Kasumi-1 (cell line): ENCODE measurements at places on chromosomes 12 and 14.
A peak's percentile ranks its signal among the peaks of the same experiment; 100 is the strongest.

DNA sequence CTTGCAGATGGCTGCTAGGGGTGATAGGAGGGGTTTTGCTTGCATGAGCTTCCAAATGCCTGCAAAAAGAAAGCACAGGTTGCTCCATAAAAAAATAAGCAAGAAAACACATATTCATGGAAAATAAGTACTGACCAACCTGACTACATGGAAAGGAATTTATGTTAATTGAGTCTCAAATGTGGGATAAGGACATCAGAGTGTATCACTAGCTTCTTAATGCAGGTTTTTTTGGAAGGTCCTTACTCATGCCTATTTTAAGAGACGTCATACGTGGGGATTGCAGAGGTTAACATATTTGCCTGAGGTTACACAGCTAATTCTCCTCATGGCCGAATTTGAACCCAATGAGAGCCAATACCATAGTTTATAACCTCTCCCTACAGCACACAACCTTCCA is 116.2 kb downstream of the ASCL1 start:
- no peak for DNase-seq

- peak; percentile 79 for DNase-seq
Observed at GRCh38 chr12:25653487-25654175, 100.5 kb upstream of the LMNTD1 start.

DNA sequence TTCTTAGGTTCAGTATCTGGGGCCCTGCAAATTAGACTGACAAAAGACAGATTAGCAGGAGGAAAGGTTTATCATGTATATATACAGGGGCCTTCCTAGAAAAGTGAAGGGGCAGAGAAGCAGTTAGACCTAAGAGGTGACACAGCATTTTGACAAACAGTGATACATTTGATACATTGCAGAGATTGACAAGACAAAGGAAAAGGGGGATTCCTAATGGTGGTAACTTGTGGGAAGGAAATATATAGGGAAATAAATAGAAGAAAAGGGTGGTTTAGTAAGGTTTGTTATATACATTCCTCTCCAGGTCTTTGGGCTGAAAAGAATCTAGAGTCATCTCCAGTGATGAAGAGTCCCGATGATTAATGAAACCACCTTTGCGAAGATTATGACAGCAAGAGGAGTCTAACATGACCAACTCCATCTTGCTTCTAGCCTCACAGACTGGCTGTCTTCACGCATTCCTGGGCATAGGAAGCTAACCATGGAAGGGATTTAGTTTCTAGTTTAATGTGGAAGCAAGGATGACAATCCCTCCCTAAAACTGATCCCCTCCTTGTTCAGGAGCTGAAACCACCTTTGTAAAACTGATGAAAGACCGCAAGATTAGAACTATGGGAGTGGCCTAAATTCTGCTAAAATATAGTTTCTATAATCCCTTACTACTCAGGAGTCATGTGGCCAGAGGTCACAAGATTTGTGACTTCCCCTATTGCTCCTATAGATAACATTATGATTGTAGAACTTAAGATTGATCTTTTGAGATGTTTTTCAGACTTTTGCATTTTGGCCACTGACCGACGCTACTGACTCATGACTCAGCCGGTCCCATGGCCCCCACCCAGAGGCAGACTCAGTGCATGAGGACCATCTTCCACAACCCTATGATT is 31.1 kb upstream of the CPM start:
- DNase-seq, result no peak

DNA sequence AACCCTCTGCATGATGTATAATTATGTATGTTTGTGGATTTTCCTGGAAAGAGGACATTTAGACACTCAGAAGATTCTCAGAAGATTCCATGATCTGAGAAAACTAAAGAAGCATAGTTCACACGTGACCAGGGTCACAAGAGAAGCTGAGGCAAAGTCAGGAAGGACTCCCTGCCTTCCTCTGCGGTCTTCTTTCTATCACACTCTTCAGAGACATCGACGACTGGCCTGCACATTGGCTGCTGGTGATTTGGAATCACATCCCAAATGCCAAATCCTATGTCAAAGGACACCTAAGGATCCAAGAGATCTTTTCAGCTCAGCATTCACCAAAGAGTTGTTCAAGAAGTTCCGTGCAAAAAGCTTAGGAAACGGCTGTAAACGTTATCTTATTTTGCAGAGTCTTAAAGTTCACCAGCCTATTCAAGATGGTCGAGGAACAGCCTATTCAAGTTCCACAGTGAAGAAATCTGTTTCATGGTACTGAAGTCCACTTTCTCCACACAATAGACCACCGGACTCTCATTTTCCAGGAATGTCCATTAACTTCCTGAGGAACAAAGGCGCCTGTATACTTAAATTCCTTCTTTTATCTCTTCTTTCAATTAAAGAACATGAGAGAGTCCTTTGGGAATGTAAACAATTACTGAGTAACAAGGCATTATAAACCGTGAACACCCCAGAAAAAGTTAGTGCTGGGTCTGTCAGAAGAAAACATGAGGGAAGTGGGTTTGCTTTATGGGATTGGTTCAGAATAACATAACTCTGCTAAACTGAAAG is 42.1 kb downstream of the IGF1 start:
- DNase-seq, result no peak

DNA sequence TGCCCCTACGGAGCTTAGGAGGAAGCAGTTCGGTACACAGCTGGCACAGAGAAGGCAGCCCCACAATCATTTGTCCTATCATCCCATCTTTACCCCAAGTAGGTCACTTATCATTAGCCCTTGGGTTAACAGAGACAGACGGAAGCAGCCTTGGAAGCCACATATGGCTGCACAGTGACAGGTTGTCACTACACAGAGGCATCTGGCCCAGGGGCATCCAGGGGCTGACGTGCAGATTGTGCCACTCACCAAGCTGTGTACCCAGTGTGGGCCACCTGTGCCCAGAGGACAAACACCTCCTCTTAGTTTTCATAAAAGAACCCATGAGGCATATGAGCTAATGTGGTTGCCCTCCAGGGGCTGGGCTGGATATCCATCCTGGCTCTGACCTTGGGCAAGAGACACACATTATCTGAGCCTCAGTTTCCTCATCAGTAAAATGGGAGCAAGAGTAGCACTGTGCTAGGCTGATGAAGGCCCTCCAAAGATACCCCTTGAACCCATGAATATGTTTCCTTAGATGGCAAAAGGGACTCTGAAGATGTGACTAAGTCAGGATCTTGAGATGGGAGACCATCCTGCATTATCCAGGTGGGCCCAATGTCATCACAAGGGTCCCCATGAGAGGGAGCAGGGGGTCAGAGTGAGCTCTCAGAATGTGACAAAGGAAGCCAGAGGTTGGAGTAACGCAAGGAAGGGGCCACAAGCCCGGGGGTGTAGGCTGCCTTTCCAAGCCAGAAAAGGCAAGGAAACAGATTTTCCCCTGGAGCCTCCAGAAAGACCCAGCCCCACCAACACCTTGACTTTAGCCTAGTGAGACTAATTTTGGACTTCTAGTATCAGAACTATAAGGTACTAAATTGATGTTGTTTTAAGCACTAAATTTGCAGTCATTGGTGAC is 64.6 kb downstream of the C14orf132 start:
- no peak for DNase-seq

- DNase-seq, result no peak
Observed at GRCh38 chr14:55760789-55761566, 181.0 kb downstream of the KTN1 start.

DNA sequence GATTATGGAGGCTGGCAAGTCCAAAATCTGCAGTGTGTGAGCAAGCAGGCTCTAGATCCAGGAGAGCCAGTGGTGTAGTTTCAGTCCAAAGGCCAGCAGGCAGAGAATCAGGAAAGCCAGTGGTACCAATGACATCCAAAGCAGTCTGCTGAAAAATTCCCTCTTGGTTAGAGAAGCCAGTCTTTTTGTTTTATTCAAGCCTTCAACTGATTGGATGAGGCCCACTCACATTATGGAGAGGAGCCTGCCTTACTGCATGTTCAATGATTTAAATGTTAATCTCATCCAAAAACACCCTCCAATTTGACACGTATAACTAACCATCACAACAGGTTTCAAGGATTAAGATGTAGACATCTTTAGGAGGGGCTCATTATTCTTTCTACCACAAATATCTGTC is 49.5 kb upstream of the ZDHHC17 start:
- no peak for DNase-seq

- no peak for DNase-seq
Observed at GRCh38 chr14:65301862-65302539, 110.5 kb upstream of the FUT8 start.

DNA sequence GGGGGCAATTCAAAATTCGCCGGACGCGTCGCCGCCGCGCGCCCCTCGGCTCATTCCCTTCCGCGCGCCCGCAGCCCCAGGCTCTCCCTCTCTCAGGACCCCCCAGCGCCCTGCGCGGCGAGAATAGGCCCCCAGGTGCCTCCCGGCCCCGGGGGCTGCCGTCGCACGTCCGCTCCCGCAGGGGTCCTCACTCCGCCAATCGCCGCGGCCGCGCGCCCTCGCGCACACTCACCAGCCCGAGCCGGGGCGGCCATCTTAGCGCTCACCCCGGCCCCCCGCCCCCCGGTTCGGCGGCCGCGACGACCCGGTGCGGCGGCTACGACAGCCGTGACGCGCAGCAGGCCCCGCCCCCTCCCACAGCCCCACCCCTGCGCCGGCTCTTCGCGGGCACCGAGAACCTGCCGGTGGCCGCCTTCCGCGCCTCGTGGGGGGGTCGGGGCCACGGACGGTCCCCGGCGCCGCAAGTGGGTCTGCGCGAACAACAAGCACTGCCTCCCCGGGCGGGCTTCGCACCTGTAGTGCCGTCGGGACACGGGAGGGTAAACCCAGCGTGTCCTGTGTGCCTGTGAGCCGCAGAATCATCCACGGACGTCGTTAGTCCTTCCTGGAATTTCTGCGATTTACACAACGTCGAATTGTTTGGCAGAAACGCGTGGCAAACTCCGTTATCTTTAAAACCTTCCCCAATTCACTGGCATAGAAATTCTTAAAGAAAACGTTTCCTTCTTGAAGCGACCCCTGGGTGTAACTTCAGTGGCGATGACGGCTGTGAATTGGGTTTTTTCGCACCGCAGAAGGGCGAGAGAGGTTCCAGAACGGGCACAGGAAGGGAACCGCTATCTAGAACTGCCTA is 2.5 kb downstream of the USP44 start:
- no peak for DNase-seq
